ENCODE measurements at places on chromosomes 2 and 18.

DNA sequence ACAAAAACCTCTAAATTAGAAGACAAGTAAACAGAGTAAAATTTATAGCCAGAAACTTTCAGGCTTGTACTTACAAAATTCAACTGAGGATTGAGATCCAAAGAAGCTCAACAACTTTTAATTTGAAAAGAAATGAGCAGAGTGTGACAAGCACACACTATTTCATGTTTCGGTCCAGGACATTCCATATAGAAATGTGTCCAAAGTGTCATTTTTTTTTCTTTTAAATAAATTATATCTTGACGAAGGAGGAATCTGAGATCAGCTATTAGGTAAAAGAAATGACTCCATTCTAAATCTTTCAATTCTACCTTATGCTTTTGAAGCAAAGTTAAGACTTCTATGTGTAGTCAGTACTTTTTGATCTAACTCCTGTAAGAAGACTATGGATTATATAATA is 4.6 kb downstream of the FN1 start:
- DNase-seq = no peak

GRCh38 chr2:240586919-240587800 is 626 bp downstream of the CAPN10 start:
- DNase-seq = peak; percentile 44

GRCh38 chr2:37090019-37090477 is 5.7 kb downstream of the GPATCH11 start:
- DNase-seq = no peak

DNA sequence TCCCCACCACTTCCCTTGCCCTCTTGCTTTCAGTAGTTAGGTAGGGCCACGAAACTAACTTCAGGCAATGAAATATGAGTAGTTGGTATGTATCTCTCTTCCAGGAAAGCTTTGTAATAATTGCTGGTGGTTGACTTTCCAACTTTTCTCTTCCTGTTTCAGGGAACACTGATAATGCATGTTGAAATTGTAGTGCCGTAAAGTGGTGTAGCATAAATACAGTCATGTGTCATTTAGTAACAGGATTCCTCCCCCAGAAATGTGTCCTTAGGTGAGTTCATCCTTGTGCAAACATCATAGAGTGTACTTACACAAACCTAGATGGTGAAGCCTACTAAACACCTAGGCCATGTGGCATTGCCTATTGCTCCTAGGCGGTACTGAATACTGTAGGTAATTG is 429.2 kb downstream of the PID1 start:
- DNase-seq = no peak

DNA sequence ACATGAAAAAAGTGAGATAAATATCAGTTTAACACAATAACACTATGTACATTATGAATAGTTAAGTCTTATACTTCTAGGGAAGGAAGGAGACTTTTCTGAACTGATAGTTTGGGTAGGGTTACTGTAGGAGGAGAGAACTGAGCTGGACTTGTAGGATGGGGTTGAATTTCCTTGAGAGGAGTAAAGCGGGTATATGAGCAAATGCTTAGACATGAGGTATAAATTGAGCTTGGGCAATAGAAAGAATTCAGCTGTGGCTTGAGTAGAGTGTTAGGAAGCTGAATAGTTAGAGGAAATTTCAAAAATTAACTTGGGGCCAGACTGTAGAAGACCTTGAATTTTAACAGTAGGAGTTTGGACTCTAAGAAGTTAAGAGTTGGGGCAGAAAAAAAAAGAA is 45.1 kb downstream of the LCLAT1 start:
- no peak for DNase-seq
